ENCODE measurements at places on chromosomes 6 and 20.
A peak's percentile ranks its signal among the peaks of the same experiment; 100 is the strongest.

GRCh38 chr6:36126553-36127458, 3.5 kb upstream of the MAPK13 start:
- no peak for DNase-seq

DNA sequence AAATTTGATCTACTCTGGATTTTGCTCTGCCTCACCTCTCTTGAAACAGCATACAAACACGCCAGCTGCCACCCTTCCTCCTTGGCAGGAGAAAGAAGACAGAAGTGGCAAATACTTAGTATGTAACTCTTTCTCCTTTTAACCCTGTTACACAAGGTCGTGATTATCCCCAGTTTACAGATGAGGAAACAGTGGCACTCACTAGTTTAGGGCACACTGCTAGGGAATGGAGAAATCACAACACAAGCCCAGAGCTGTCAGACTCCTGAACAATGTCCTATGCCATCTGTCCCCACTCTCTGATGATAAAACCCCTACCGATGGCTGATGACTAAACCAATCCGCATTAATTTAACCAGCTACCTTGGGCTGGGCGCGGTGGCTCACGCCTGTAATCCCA, 79.7 kb downstream of the FGD2 start:
- no peak for DNase-seq

DNA sequence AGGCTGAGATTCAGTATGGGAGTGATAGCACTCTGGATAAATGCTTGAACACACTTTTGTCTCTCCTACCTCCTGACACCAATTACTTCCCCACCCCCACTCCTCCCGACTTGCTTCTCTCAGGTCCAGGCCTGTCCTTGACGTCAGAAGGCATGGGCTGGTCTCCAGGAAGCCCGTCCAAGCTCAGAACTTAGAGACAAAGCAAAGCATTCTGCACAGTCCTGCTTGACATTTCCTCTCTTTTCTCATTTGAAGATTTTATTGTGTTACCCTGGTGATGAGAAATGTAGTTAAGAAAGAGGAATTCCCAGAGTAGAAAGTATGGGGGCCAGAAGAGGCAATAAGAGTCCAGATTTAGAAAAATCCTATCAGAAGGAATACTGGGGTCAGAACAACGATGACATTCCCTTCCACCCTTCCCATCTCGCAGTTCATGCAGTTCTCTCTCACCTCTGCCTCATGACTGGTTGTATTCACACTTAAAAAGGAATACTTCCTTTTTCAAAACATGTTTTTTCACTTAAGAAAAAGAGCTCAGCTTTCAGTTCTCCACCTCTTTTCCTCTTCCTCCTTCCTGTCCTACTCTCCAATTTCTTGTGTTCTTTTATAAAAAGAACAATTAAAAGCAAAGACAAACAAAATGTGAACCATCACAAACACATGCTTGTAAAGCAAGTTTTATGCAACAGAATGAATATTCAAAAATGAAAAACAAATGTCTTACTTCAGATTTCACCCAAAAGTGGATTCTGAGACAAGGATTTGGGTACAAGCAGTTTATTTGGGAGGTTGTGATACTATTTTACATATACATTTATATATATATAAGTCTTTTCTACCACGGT, 18.5 kb upstream of the FAM184A start:
- DNase-seq, result no peak

DNA sequence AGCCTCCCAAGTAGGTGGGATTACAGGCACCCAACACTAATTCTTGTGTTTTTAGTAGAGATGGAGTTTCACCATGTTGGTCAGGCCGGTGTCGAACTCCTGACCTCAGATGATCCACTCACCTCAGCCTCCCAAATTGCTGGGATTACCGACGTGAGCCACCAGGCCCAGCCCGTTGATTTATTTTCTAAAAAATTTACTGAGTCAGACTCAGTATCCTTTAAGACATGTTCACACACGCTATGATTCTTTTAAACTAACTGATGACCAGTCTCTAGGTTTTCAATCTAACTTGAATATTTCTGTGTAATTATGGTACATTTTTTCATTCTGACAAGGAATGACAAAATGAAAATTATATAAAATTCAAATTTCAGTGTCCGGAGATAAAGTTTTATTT, 114.5 kb downstream of the MMUT start:
- no peak for DNase-seq

DNA sequence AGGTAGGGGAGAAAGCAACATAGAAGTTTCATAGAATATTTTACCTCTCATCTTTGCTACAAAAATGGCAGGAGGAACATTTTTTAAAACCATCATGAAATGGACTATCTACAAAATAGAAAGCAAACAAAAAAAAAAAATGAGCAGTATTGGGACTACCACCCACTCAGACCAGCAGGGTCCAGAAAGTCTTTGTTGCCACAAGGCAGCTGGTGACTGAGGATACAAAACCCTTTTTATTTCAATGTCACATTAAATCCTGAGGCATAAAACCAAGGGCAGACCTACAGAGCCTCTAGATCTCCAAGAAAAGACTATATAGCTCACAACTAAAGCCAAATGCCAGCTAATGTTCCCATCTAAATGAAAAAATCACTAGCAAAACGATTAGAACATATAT, 282.2 kb downstream of the PTPRK start:
- DNase-seq, result no peak

DNA sequence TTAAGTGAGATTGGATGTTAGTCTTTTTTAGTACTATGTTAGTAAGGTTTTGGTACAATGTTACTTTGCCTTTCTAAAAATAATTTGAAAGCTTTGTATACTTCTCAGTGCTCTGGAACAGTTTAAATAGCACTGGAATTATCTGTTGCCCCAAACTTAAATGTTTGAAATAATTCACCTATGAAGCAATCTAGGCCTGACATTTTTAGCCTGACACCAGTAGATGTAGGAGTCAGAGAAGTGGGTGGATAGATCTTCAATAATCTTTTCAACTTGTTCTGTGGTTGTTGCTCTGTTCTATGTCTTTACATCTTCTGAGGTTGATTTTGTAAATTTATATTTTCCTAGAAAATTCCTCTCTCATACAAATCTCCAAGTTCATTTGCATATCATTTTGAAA, 103.1 kb upstream of the ADGRF1 start:
- no peak for DNase-seq

DNA sequence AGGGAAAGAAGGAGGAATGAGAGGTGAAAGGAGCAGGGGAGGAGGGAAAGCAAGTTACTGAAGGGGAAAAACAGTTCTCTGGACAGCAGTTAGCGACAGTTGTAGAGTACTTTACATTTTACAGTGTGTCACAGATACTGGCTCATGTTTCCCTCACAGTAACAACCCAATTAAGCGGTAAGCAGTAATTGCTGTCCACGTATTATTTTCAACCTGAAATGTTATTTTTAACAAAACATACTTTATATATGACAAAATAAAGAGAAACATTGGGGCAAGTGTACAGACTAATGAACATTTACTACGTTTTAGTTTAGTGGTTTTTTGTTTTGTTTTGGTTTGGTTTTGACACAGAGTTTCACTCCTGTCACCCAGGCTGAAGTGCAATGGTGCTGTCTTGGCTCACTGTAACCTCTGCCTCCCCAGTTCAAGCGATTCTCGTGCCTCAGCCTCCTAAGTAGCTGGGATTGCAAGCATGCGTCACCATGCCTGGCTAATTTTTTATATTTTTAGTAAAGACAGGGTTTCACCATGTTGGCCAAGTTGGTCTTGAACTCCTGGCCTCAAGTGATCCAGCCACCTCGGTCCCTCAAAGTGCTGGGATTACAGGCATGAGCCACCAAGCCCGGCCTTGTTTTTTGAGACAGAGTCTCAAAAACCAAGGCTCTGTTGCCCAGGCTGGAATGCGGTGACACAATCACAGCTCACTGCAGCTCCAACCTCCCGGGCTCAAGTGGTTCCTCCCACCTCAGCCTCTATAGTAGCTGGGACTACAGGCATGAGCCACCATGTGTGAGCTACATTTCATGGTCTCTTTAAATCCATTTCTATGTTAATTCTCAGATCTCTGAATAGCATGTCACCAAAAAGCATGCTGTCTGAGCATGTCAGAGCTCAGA, 22.6 kb upstream of the BTN3A2 start:
- DNase-seq, result no peak

GRCh38 chr6:36697481-36697903, at the start of gene RAB44:
Gene RAB44, plus strand, starts transcription at chr6:36697826. Its CDS starts 6,410 bp downstream, at chr6:36704236.
- no peak for DNase-seq

- no peak for DNase-seq
Observed at GRCh38 chr6:81969011-81969410, 216.5 kb upstream of the TENT5A start.

- DNase-seq, result no peak
Observed at GRCh38 chr6:76888351-76888750, 574.9 kb downstream of the HTR1B start.

DNA sequence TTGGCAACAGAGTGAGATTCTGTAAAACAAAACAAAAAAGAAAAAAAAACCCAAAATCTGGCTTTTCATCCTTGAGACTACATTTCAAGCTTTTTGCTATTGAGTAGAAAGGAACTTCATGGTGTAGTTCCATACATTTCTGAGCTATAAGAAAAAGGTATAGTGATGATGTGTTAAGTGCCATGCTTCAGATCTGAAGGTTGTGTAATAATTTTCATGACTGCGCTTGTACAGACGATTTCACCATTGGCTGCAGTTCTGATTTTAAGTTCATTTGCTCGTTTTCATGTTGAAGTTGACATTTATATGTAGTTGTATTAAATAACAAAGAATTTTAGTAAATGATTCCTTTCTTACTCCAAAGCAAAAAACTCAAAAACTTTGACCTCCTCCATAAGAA, 247.6 kb downstream of the ARID1B start:
- DNase-seq, result no peak

DNA sequence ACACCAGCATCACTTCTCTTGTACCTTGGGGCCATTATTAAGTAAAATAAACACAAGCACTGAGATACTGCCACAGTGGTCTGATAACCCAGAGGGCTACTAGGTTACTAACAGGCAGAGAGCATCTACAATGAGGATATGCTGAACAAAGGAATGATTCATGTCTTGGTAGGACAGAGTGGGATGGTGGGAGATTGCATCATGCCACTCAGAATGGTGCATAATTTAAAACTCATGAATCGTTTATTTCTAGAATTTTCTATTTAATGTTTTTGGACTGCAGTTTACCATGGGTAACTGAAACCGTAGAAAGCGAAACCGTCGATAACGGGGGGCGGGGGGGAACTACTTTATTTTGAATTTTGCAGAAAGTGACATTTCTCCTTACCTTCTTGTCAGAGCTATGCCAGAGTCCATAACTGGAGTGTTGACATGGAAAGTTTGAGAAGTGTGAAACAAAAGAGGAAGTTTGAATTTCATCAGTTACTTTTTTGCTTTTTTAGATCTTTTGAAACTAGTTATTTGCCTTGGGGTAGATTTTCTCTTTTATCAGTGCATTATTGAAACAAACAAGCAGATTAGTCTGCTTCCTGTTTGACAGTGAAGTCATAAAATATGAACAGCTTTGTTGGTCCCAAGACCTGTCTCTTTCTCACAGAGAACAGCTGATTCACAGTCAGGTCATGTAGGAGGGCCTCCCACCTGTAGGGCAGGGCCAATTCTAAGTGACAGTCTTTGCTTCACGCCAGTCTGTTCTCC, 124.9 kb downstream of the KLHL32 start:
- DNase-seq, result no peak

- DNase-seq, result no peak
Observed at GRCh38 chr20:59596690-59597089, 7.7 kb upstream of the PHACTR3 start.

DNA sequence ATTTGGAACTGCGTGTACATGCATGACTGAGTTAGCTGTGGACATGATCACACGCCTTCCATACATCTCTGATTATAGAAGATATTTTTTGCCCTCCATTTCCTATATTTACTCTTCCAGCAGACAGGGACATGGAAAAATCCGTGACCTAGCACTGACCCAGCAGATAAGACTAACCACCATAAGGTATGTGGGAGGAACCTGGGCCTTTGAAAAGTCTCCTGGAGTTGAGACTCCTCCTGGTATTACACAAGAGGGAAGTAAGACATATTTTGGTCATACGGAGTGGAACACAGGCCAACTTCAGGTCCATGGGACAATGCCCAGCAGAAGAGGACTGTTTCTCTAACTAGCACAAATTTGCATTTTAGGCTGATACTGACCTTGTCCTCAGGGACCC, 13.7 kb upstream of the SIRPB1 start:
- no peak for DNase-seq

GRCh38 chr6:75201901-75202672, 3.8 kb downstream of the COL12A1 start:
- peak; percentile 25 for DNase-seq

DNA sequence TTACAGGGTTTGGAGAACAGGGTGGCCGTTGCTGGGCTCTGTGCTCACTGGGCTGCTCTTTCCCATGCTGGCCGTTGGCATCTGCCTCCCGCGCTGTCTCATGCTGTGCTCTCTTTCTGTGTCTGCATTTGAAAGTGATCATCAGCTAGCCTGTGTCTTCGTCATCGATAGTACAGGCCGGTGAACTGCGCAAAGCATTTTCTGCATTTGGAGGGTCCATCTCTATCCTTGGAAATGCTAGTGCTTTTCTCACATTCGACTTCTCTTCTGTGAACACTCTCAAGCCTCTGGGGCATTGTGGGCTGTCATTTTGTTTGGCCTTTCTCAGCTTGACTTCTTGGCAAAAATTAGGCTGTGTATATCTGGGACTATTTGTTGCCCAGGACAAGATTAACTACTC, 6.8 kb upstream of the SNHG17 start:
- no peak for DNase-seq

GRCh38 chr20:44702776-44703175, 12.4 kb upstream of the CCN5 start:
- DNase-seq, result no peak

GRCh38 chr20:9966966-9967365, 67.8 kb upstream of the ANKEF1 start:
- no peak for DNase-seq

DNA sequence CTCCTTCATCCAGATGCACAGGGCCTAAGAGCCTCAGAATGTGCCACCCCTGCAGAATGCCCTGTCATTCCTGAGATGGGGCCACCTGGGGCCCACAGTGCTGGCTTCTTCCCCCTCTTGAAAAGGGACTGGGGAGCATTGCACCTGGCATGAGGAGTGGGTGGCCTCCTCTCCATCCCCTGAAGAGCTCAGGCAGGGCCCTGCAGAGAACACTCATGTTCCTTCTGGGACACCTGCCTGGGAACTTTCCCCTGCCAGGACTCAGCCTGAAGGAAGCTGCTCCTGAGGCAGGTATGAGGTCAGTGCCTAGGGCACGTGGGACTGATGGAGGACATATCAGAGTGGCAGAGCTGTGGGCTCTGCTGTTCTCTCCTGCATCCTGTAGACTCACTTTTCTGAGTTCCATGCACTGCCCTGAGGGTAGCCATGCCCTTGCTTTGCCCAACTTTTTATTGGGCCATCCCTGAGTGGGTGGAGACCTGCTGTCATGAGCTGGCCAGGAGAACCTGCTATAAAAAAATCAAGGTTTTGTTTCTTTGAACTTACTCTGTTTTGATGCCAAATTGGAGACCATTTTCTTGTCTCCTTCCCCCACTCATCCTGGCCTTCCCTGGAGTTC, 19.5 kb downstream of the CCDC167 start:
- DNase-seq, result no peak

DNA sequence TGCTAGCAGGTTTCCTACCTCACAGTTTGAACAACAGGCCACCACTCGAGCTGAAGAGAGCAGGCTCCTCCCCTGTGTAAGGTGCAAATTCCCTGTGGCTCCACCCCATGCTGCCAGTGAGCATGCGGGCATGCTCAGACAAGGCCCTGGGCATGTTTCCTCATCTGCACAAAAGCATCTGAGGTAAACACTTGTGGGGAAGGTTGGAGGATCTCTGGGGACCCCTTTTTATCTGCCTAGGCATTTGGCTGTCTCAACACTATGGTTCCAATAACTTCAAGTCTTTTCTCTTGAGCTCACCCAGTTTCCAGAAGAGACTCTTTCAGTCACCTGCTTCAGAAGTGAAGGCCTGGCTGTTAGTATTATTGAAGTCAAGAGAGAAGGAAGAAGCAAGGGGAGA, 9.4 kb downstream of the C6orf58 start:
- DNase-seq, result no peak
